ENCODE measurements at places on chromosomes 5 and 9.

GRCh38 chr5:63811286-63811685 is 151.0 kb downstream of the HTR1A start:
- DNase-seq = no peak

DNA sequence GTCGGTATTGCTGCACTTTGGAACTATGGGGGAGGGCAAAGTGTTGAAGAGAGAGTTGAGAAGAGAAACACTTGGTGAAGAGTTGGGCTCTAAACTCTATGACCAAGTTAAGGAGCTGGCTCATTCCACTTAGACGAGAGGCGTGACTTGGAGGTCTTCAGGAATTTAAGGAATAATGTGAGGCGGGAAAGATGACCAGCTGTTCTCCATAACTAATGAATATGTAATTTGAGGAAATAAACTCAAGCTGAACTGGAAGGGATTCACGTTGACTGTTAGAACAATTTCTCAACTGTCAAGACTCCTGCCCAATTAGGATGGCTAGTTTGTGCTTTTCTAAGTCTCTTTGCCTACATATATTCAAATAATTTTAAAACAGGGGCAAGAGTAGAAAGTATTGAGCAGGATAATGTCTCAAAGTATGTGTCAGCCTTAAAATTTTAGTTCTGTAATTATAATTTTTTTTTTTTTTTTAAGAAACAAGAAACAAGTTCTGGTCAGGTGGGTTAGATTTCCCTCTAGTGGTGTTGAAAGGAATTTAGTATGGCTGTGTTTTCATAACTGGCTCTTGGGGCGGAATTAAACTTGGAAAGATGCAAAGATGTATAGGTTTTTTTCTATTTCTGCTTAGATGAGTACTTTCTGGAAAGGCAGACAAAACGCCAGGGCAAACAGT is 33.4 kb downstream of the TMEM252 start:
- no peak for DNase-seq

- DNase-seq = no peak
Observed at GRCh38 chr5:150175536-150175935, 9.0 kb downstream of the CDX1 start.

DNA sequence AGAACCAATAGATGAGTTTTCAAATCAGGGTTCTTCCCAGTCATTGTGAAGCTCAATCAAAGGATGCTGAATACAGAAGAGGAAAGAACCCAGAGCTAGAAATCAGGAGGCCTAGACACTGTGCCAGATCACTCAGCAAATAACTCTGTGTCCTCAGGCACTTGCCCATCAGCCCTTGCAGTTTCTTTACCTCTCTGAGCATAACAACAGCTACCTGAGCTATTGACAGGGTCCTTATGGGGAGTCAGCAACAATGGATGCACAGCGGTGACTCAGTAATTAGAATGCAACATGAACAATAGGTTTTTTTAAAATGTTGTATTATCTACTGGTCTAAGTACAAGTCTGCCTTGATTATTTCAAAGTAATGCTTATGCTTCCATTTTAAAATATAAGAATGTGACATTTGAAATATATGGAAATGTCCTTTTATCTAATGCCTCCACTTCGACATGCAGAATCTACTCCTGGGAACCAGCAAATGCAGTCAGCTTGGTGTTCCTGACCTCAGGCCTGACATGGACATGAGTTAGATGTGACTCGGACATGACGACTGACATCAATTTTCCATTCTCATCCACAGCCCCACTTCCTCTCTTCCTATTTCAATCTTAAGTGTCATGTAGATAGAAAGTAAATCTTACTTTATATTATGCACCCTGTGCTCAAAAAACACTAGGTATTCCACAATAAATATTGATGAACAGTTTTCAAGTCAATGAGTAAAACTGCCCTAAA is 155.0 kb downstream of the TLE1 start:
- no peak for DNase-seq

DNA sequence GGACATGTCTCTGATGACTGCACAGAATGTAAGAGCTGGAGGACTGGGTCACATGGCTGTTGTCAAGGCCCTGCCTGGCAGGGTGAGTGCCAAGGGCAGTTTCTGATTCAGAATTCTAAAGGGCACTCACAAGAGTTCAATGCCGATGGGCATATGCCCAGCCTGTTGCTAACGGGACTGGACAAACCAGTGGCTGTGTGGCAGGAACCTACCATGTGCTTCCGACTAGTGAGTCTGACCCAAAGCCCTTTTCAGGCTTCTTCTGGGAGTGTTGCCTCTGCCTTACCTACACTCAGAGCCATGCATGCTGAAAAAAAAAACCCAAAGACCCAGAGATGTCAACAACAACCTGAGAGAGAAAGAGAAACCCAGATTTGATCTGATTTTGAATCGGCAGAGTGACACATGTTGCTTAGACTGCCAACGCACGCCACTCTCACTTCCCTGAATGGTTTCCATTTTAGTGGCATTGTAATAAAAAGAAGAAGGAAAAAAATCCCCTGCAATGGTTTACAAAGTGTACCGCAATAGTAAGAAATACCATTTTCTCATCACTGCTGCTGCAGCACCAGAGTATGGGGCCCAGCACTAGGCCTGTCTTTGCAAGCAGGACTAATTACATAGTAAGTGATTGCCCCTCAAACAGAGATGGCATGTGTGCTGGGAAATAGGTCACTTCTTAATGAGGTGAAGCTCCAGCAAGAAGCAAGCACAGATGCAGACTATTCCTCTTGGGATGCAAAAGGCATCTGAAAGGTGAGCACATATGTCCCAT is 194.3 kb downstream of the PALM2AKAP2 start:
- DNase-seq = no peak

- DNase-seq = no peak
Observed at GRCh38 chr9:121562301-121562700, 62.7 kb upstream of the GGTA1 start.

GRCh38 chr9:75071530-75072122 is 16.3 kb downstream of the NMRK1 start:
- DNase-seq = no peak

DNA sequence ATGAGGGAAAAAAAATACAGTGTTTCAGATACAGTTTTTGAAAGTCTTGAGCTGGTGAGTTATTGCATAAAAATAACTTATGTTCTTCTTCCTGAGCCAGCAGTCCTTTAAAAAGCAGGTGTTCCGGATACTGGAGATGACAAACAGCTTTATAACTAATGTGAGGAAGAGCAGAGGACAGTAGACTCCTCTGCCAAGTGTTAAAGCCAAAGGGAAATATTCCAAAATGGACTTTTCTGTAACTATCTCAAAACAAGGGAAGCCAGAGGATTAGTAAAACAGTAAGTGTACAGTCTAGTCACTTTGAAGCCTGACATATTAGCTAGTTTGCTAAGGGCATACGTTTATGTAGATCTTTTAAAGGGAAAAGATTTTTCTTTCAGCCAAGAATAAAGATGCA is 11.0 kb upstream of the SNCAIP start:
- no peak for DNase-seq

- DNase-seq = no peak
Observed at GRCh38 chr5:73759771-73760170, 133.8 kb downstream of the ARHGEF28 start.

- DNase-seq = peak; percentile 97
Observed at GRCh38 chr9:112569186-112569585, 82.6 kb downstream of the KIAA1958 start.

DNA sequence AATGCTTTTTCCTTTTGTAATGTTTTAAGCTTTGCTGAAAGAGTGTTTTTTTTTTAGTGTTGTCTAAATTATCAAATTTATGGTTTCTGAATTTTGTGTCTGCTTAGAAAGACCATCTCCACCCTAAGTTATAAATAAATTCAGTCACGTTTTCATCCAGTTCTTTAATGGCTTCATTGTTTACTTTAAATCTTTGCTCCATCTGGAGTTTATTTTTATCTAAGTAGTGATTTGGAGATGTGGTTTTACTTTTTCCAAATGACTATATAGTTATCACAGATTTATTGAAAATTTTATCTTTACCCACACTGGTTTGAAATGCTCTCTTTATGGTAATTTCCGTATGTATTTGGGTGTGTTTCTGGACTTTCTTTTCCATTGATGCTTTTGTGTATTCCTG is 577.2 kb upstream of the ZNF608 start:
- DNase-seq = no peak

- no peak for DNase-seq
Observed at GRCh38 chr5:14870337-14871213, 1.0 kb downstream of the ANKH start.

GRCh38 chr5:134902071-134902801 is 2.7 kb upstream of the PCBD2 start:
- no peak for DNase-seq

GRCh38 chr5:25614466-25614865 is 969.7 kb upstream of the CDH10 start:
- DNase-seq = no peak

DNA sequence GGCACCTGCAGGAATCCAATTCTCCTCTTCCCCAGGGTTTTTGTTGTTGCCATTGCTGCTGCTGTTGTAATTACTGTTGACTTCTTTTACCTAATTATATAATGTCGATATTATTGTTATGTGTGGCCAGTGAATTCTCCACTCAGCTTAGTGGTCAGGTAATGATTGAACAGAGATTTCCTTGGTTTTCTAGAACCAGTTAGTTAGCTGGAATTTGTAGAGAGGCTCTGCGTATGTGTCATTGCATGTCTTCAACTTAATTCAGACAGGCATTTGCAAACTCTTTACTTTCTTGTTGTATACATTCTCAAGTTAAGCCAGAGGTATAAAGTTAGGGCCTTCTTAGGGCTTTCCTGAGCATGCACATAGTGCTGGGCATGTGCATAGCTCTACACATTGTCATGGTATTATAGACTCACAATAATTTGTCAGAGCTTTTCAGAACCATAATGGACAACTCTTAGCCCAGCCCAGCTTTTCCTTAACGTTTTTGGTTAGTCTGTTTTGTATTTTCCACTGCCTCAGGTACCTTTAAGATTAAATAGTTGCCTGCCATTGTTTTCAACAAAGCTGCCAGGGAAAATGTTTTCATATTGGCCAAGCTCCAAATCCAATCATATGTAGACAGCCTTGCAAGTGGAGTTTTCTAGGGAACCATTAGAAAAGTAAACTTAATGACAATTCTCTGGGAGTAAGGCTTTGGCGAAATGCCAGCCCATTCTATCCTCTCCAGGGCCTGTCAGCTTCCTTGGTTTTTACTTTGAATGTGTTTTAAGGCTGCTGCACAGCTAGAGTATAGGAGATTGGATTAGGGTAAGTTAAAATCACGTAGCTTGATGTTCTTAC is 68.1 kb downstream of the UBE2R2 start:
- DNase-seq = no peak

- no peak for DNase-seq
Observed at GRCh38 chr9:37925786-37926736, 22.1 kb upstream of the SLC25A51 start.

DNA sequence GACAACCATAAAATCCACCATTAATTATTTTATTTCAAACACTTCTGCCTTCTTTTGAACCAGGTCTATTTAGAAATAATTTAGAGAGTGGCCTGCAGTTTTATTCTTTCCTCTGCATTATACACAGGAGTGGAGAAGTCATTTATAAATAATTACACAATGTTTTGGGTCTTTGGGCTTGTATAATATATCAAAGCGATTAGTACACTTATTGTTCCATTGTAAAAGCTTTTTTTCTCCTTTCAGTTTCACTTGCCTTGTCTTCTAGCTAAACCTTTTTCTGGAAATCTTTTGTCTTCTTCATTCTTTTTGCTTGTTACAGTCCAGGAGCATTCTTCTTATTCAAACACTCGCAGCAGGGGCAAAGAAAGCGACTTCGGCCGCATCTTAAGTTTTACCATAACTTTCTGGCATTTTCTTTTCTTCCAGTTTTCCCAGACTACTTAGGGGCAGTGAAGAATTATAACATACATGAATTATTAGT is 7.3 kb upstream of the NEUROG1 start:
- DNase-seq = no peak

DNA sequence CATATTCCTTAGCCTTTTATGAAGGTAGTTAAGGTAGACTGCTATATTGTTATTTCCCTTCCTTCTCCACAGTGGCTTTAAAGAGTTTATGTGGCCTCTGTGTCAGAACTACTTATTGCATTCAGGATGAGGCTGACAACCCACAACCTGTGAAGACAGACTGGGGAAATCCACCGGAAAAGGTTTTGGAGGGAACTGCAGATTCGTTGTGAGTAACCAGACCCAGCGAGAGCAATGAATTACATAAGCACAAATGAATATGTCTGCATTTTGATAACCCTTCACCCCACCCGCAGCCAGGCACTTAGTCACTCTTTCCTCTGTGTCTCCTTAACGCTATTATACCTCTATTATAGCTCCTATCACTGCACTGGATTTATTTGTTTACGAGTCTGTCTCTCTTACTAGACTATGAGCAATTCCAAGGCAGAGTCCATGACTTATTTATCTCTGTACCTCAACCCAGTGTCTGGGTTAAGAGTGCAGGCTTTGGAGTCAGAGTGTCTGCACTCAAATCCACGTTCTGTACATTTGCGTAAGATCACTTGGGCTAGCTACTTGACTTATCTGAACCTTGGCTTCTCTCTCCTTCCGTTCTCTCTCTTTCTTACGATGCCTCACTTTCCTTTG is 19.2 kb downstream of the KCTD16 start:
- DNase-seq = no peak

DNA sequence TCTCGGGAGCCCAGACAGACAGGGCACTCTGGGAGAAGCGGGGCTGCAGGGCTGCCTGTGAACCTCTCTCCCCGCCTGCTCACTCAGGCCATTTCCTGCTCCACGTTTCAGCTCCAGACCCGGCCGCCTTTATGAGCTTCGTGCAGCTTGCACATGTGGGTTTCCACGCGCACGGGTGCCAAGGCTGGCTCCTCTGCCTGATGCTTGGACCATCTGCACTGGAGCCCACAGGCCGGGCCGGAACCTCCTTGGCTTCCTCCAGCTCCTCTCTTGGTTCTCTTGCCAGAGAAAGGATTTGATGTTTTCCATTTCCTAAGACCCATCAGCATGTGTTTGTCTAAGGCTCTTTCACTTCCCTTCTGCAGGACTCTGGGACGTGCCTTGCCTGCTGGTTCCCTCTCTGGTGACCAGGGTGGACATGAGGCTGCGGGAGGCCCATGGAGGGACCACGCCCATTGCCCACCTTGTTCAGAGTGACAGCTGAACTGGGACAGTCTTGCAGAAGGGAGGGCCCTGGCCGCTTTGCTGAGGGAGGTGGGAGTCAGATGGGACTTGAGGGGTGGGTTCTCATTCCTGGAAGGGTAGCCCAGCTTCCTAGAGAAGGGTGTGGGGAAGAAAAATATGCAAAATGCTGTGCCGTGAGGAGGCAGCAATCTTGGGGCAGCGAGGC is 23.3 kb upstream of the COL5A1 start:
- DNase-seq = no peak

DNA sequence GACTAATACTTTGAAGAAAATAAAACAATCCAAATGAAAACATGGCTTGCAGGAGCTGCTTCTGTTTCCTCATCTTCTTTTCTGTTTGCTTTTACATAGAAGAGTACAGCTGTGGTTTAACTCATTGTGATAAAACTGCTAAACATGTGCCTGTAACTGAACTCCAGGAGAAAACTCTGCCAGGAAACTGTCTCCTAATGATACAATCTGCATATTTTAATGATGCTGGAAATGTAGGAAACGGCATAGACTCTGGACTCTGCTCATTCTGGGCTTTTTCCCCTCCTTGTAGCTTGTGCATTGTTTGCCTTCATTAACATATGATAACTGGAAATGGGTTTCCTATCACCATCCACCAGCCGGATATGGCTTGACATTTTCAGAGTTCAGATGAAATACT is 813.3 kb upstream of the WWC1 start:
- no peak for DNase-seq

- DNase-seq = no peak
Observed at GRCh38 chr9:12681620-12682019, 11.6 kb upstream of the TYRP1 start.

Measured in AG04449 (cell line).